Esophagus mucosa (tissue), 1 donor: ENCODE measurements at places on chromosomes 6 and 20.

GRCh38 chr20:34627458-34627857, 49.4 kb downstream of the PIGU start:
- ATAC-seq = no peak

DNA sequence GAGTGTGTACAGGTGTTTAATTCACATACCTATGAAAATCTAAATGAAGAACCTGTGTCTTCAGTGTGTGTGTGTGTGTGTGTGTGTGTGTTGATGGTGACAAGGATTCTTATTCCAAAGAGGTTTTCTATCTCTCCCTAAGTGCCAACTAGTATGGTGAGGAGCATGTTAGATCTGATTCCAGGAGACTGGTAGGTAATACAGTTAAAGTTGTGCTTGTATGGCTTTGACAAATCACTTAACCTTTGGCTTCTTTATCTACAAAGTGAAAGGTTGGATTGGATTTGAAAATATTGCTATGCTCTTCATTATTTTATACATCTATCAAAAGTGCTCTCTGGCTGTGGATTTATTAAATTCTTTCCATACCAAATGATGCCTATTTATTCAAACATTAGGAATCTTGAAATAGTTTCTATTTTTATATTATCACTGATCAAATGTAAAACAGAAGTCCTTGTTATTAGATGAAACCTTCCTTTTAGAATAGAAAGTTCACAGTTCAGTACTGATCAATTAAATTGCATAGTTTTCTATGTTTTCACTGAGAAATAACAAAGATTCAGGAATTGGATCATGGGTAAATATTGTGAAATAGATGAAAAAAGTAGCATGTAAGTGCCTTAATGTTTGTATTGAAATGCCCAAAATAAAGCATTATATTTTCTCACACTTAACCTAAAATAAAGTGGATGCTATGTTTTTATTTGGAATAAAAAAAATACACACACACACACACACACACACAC, 84.4 kb upstream of the MLIP start:
- ATAC-seq = no peak

- peak; percentile 52 for ATAC-seq
Measured at GRCh38 chr6:111750753-111751673, 122.2 kb downstream of the FYN start.

- ATAC-seq = no peak
Measured at GRCh38 chr20:3398681-3399252, 8.7 kb downstream of the DNAAF9 start.

GRCh38 chr6:54694928-54695532, 151.5 kb upstream of the FAM83B start:
- no peak for ATAC-seq

GRCh38 chr20:10661261-10661660, 12.5 kb downstream of the JAG1 start:
- ATAC-seq = no peak

- no peak for ATAC-seq
Measured at GRCh38 chr6:155061381-155061780, 66.3 kb downstream of the TIAM2 start.

DNA sequence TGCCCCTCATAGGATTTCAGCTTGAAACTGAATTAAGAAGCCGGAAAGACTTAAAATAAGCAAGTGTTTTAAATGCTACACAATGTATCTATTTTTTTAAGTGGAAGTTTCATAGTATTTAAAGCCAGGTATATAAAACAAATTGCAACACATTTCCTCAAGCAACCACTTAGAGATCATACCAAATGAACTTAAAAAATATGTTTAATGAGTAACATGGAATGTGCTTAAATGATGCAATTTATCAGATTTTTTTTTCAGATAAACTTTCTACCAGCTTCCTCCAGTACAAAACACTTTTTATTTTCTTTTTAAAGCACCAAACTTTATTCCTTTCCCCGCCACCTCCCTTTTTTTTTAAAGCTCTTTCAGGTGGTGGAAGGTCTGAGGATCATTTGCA, 534.3 kb downstream of the BMP2 start:
- ATAC-seq = no peak

DNA sequence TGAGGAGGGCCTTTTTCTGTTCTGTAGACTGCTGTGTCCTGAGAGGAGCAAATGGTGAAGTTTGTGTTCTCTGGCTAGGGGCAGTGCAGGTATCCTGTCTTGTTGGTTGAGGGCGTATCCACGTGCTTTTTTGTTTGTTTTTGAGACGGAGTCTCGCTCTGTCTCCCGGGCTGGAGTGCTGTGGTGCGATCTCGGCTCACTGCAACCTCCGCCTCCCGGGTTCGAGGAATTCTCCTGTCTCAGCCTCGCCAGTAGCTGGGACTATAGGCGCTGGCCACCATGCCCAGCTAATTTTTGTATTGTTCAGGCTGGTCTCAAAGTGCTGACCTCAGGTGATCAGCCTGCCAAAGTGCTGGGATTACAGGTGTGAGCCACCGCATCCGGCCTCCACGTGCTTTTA, 10.8 kb upstream of the PXDC1 start:
- no peak for ATAC-seq

DNA sequence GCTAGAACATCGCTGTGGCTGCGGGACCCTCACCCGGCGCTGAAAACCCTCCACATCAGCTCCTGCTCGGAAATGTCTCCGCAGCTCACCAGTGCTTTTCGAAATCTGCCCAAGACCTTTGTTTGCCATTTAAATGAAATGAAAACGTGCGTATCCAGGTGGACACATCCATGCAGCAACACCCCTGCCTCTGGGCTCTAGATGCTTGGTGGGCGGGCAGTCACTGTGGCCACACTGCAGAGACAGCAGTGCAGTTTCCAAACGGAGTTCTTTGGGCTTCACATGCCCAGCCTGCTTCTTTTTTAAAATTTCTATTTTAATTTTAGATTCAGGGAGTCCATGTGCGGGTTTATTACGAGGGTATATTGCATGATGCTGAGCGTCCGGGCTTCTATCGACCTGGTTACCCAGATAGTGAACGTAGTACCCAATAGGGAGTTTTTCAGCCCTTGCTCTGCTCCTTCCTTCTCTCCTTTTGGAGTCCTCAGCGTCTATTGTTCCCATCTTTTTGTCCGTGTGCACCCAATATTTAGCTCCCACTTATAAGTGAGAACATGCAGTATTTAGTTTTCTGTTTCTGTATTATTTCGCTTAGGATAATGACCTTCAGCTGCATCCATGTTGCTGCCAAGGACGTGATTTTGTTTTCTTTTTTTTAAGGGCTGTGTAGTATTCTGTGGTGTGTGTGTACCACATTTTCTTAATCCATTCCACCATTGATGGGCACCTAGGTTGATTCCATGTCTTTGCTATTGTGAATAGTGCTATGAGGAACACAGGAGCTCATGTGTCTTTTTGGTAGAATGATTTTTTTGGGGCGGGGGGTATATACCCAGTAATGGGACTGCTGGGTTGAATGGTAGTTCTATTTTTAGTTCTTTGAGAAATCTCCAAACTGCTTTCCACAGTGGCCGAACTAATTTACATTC, 4.8 kb upstream of the TUBB2B start:
- ATAC-seq = no peak

DNA sequence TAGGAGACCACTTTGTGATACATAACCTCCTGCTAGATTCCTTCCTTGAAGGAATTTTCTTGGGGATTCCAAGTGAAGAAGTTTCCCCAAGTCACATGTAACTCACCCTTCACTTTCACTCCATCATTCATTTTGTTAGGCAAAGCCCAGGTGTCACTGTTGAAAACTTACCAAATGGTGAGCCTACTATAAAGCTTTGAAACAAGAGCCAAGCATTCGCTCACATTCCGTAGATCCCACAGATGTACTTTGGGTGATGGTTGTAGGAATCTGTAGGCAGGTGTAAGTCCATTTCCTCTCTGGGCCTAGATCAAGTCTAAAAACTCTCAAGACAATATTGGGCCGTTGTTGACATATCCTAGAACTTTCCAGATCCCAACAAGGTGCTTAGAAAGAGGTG, 74.1 kb downstream of the PRDM1 start:
- no peak for ATAC-seq

DNA sequence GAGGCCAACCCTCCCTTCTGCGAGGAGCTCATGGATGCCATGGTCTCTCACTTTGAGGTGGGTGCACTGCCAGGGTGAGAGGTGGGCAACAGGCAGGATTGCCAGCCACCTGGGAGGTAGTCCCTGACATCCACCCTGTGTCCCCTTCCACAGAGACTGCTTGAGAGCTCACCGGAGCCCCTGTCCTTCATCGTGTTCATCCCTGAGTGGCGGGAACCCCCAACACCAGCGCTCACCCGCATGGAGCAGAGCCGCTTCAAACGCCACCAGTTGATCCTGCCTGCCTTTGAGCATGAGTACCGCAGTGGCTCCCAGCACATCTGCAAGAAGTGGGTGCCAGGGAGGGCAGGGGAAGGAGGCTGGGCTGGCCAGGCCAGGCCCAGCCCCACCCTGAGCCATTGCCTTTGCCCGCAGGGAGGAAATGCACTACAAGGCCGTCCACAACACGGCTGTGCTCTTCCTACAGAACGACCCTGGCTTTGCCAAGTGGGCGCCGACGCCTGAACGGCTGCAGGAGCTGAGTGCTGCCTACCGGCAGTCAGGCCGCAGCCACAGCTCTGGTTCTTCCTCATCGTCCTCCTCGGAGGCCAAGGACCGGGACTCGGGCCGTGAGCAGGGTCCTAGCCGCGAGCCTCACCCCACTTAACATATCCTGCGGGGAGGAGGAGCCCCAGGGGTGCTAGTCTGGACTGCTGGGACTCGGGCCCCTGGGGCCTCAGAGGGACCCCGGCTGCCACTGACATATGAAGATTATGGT, 12.8 kb downstream of the PCIF1 start:
- ATAC-seq = no peak

DNA sequence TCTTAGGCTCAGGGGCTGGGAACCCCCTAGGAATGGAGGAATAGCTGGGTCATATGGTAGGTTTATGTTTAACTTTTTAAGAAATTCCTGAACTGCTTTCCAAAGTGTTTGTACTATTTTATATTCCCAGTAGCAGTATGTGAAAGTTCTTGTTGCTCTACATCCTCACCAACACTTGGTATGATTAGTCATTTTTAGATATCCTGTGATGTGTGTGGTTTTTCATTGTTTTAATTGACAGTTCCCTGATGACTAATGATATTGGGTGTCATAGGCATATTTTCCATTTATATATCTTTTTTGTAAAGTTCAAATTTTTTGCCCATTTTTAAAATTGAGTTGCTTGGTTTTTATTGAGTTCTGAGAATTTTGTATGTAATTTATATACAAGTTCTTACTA, 72.3 kb downstream of the SLC16A10 start:
- ATAC-seq = no peak

DNA sequence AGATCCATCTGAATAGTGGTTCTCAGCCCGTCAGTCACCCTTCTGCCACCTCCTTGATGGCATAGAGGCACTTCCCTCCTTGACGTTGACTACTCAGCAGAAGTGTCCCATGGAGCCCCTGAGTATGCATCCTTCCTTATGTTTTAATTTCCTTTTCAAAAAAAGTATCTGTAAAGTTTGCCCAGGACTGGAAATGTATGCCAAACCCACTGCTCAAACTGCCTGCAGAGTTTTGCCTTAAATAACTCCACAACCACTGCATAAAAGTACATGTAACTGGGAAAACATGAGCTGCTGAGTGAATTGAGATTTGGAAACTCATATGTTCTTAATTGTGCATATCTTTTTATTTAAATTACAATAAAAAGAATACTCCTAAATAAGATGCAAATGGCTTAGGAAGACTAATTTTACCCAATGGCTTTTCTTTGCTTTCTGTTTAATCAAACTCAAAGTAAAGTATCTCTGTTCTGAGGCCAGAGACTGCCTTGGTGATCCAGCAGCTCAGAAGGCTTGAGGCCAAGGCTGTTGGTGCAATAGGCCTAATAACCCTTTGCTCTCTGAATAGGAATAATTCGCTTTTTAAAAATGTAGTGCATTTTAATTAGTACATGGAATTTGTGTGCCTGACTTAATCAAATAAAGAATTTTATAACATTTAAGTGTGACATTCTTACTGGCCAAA, 90.4 kb downstream of the FNDC1 start:
- ATAC-seq = no peak
